ENCODE measurements at places on chromosomes 3 and 15.
A peak's percentile ranks its signal among the peaks of the same experiment; 100 is the strongest.

- DNase-seq, result no peak
These were observed 18.5 kb downstream of the ABHD6 start for GRCh38 chr3:58256061-58256460.

DNA sequence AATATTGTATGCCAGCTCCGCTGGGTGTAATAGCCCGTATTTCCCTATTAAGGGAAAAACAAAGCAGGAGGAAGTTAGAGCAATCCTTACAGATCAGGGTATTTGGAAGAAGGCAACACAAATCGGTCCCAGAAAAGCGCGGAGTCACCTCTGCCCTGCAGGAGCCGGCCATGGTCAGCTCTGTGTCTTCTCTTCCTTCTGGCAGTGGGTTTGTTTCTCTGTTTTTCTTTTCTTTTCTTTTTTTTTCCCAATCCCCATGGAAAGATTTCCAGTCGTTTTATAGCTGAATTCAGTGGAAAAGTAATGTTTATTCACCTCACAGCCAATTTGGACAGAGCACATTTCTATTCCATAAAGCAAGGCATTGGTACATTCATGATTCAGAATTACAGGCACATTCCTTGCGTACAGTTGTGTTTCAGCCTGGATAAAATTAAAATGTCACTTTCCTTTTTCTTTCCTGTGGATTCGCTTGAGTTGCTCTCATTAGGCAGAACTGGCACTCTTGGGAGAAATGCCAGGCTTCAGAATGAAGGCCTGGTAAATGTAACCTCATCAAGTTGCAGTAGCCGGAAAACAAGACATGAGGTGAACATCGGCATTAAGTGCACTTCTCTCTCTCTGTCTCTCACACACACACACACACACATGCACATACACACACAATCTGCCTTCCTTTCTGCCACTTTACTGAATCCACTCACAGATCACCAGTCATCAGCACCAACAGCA is 204.5 kb upstream of the UBE2E1 start:
- DNase-seq, result no peak

GRCh38 chr15:53454535-53454842 is 305.0 kb downstream of the WDR72 start:
- no peak for DNase-seq

DNA sequence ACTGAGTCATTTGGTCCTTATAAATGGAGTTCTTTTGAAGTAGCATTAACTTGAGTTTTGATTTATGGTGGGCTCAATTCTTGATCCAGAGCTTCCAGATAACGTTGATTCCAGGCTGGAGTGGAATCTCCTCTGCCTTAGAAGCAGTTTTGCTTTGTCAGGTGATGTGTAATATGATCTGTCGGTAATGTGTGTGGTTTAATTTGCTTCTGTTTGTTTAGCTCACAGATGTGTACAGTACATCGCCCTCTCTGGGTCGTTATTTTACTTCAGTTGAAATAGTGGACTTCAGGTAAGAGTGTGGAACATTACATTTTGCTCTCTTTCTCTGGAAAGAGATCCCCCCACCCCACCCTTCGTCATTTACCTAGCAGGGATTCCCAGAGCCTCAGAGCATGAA is 23.1 kb downstream of the C3orf52 start:
- DNase-seq, result peak; percentile 54

GRCh38 chr15:38147246-38147645 is 105.4 kb upstream of the SPRED1 start:
- no peak for DNase-seq

DNA sequence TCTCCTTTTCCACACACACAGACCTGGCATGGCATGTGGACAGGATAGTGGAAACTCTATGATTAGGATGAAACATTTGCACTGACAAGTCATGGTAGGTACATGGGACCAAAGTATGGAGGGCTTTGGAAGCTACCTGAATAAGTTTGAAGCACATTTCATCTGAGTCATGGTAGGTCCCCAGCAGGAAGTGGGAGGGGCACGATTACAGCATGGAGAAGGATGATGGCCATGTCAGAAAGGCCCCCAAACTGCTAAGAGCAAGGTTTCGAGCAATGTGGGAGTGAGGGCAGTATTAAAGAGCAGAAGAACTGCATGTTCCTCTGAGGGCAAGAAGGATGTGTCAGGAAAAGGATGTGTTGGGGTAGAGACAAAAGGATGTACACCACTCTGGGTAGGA is 51.5 kb upstream of the CSTA start:
- DNase-seq, result no peak

- no peak for DNase-seq
These were observed 27.1 kb upstream of the P4HTM start for GRCh38 chr3:48962939-48963338.

DNA sequence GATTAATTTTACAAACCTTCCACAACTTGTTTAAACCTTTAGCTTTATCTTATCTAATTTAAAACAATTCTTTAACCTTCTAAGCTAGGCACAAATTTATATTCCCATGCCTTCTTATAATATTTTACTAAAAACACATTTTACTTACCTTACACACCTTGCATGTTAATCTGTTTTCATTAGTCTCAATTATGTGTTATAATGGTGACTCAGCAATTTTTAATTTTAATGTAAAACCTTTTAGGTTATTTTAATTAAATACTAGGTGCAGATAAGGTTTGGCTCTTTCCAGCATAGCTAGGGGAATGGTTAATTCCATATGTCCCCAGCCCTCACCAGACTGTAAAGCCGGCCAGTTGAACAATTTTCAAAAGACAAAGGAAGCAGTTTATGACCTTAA is 264.6 kb upstream of the SGO1 start:
- no peak for DNase-seq

DNA sequence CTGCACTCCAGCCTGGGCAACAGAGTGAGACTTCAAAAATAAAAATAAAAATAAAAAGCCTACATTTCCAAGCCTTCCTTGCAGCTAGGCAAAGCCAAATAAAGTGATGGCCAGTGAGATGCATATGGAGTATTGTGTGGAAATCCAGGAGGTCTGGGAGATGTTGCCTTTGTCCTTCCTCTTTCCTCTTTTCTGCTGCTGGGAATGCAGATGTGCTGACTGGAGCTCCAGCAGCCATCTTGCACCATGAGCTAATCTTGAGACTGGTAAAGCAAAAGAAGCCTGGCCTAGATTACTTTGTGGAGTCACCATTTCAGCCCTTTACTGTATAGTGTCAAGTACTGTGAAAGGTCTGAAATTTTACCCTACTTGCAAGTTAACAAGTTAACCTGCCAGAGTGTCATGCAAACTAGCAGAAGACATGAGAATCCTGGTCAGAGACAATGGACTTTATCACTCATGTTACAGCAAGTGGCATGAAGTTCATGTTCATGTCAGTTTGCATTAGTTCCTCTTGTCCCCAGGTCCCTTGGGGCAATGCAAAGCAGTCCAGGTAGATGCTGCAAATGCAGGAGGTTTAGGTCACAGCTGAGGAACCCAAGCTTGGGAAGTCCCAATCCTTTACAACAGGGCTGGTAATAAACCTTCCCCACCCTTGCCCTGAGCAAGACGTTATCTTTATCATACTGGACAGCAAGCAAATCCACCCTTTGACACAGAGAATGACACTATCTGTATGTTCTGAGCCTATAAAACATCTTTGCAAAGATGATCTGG is 103.1 kb downstream of the TLE3 start:
- DNase-seq, result no peak

GRCh38 chr3:133882986-133883586 is 12.6 kb downstream of the RAB6B start:
- no peak for DNase-seq

DNA sequence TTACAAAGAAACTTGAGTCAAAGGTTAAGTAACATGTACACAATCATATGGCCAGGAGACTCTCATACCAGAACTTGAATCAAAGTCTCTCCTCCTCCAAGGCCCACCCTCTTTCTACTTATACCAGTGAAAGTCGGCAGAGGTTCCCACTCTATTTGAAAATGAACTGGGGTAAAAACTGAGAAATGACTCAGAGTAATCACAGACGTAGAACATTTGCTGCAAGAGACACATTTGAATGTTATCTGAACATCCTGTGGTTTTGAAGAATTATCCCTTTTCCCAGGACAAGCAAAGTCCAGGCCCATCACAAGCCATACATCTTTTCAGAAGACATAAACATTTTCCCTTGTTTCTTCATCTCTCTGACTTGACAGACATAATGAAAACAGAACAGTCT is 55.8 kb downstream of the SHOX2 start:
- no peak for DNase-seq

DNA sequence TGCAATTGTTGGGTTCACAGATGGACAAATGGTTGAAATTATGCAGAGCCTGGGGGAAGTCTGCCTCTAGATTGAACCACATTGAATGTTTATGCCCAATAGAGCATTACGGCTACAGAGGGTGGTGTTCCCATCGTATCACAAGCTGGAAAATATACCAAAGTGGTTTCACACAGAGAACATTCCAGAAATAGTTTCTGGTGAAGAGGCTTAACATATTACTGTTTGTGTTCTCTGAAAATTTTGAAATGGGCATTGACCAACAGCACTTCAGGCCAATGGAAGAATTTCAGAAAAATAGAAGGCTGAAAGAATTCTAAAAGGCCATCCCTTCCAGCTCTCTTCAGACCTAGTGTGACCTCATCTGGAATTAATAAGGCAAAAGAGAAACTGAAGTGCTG is 203.9 kb downstream of the NEK10 start:
- no peak for DNase-seq

DNA sequence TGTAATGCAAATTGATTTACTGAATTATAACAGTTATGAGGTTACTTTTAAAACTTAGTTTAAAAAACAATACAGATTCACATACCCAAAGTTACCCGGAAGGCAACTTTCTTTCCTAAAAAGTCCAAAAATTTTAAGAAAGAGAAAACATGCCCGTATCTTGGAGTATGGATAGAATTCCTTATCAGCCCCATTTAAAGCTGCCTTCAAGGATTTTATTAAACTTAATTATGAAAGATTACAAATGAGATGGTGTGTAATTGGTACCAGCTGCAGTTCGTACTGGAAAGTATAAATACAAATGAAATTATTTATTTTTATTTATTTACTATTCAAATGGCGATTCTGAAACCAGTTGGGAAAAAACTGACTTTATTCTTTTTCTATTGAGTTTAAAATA is 39.4 kb downstream of the SATB1 start:
- DNase-seq, result no peak

GRCh38 chr3:124862006-124862405 is 25.2 kb downstream of the ITGB5 start:
- no peak for DNase-seq

- no peak for DNase-seq
These were observed 88.3 kb upstream of the ACP3 start for GRCh38 chr3:132228923-132229322.

DNA sequence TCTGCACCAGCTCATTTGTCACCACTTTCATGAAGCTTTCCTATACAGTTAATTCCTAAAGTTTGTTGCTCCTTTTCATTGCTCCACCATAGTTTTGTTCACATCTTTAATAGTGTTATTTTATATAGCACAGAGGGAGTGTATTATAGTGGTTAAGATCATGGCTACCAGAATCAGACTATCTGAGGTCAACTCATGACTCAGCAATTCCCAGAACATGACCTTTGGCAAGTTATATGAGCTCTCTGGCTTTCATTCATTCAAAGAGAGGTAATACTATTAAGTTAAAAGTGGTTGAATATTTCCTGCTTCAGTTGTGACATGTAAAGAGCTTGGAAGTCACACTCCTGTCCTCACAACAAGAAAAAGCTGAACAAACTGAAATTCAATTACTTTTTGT is 1073.5 kb downstream of the NAALADL2 start:
- DNase-seq, result no peak

DNA sequence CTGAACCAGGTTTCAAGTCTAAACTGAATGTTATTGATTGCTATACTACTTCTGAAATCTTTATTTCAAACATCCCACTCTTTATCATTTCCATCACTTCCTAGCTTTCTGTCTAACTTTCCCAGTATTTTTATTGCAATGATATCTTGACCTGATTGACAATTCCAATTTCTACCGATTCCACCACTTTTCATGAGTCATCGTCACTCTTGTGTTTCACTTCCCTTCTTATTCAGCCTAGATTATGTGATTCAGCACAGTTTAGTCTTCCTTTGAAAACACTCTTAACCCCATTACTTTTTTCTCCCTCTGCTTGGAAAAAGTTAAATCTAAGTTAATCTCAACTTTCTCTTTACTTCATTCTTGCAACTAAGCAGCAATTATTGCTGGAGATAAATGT is 62.6 kb downstream of the SLC7A14 start:
- DNase-seq, result no peak

GRCh38 chr3:29644261-29644660 is 363.4 kb downstream of the RBMS3 start:
- no peak for DNase-seq

DNA sequence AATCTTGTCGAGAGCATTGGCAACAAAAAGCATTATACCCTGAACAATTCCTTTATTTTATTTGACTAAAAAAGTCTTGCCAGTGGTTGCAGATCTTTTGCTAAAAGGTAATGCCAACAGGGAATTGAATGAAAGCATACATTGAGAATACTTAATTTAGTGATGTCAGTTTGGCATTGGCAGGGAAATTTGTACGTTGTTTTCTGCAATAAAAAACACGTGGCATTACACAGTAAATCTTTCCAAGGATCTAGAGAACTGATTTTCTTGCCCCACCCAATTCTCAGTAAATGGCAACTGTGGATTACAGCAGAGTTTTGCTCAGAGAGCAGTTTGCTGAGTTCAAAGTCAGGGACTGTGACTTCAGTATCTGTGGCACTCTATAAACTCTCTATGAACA is 38.3 kb upstream of the IGSF10 start:
- DNase-seq, result no peak

- DNase-seq, result no peak
These were observed 105.7 kb downstream of the PPP2R3A start for GRCh38 chr3:136070953-136071949.

DNA sequence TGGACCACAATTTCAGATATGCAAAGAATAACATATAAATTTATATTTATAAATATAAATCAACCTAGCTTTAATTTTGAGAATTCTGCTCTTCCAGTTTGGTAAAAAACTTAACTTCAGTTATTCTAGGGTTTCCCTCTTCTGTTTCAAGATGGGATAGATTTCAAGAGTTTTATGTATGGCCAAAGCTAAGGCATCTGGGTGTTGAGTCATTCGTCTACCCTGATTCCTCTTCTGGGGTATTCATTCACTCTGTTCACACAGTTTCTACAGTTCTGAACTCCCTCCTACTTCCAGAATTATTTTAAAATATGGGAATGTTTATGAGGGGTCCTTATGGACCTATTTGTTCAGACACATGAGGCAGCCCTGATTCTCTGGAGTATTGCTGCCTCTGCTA is 4.2 kb upstream of the FGF7 start:
- no peak for DNase-seq

- no peak for DNase-seq
These were observed 411.4 kb upstream of the TPRG1 start for GRCh38 chr3:188760408-188760807.

DNA sequence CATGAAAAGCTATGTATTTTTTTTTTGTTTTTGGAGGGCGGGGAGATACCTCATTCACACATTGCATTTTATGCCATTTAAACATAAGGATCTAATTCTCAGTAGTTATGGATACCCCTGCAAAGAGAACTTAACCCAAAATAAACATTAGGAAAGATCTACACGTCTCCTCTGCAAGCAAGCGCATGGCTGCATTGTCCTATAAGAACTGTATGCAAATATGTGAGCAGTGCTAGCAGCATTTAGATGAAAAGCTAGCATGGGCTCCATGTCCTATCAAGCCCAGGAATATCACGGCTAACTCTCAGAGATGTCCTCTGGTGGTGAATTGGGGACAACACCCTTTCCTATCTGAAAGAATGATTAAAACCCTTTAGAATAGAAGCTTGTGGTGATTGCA is 292.8 kb downstream of the MEX3B start:
- peak; percentile 77 for DNase-seq

- no peak for DNase-seq
These were observed 10.0 kb downstream of the DCP1A start for GRCh38 chr3:53337167-53337940.

- DNase-seq, result peak; percentile 25
These were observed 33.8 kb downstream of the MBNL1 start for GRCh38 chr3:152302521-152303021.

All from NCI-H1092 treated with DMSO at 0.1 percent for 48 hours (cell line).